ENCODE measurements at places on chromosomes 7 and 10.

- DNase-seq, result no peak
Measured at GRCh38 chr7:36232971-36233550, 80.0 kb downstream of the EEPD1 start.

- DNase-seq, result no peak
Measured at GRCh38 chr7:129643550-129644170, 32.1 kb downstream of the NRF1 start.

DNA sequence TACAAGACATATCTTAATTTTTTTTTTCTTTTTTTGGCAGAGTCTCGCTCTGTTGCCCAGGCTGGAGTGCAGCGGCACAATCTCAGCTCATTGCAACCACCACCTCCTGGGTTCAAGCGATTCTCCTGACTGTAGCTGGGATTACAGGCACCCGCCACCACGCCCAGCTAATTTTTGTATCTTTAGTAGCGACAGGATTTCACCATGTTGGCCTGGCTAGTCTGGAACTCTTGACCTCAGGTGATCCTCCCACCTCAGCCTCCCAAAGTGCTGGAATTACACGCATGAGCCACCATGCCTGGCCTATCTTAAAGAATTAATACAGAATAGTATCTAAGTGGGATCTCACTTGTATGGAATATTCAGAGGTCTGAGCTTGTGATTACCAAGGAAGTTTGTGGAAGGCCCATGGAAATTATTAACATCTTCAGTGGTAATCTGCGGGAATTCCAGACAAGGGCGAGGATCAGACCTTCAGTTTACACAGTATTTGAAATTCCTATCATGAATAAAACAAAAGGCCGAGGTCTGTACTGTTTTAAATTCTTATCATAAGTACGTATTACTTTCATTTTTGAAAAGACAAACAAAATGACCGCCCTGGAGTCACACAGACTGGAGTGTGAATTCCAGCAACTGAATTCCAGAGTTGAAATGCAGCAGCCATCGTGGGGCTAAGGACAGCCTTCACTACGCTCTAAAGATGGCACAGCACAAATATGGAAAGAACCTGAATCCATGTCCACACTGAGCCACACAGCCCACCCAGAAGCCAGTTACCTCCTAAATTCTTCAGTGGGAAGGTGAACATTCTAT lies 16.7 kb downstream of the GPRIN2 start:
- peak; percentile 65 for DNase-seq

- DNase-seq, result peak; percentile 32
Measured at GRCh38 chr10:29446327-29446726, 157.5 kb downstream of the LYZL1 start.

- no peak for DNase-seq
Measured at GRCh38 chr10:100014071-100014762, 4.5 kb upstream of the DNMBP start.

DNA sequence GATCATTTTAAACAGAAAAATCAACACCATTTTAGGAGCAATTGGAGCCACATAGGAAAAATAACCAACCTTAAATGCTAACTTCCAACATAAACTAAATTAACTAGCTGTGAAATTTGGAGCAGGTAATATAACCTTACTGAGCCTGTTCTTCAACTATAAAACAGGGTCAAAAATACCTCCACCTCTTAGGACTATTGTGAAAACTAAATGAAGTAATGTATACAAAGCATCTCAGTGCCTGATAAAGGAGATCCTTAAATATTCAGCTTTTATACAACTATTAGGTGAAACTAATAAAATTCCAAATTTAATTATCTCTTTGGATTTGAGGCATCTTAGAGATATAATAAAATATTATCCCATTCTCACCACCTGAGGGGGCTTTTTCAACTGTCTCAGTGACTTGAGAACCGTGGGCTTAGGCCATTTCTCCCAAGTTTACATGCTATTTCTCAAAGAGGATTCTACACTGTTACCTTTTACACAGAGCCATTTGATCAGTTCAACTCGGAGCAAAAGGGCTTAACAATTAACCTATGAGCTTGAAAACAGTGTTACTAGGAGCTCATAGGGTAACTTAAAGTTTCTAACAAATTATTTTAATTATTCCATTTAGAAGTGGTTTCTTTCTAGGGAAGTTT lies 165.0 kb upstream of the ASAH2 start:
- DNase-seq, result no peak

GRCh38 chr10:36630267-36630666 lies 495.1 kb upstream of the ANKRD30A start:
- DNase-seq, result no peak

DNA sequence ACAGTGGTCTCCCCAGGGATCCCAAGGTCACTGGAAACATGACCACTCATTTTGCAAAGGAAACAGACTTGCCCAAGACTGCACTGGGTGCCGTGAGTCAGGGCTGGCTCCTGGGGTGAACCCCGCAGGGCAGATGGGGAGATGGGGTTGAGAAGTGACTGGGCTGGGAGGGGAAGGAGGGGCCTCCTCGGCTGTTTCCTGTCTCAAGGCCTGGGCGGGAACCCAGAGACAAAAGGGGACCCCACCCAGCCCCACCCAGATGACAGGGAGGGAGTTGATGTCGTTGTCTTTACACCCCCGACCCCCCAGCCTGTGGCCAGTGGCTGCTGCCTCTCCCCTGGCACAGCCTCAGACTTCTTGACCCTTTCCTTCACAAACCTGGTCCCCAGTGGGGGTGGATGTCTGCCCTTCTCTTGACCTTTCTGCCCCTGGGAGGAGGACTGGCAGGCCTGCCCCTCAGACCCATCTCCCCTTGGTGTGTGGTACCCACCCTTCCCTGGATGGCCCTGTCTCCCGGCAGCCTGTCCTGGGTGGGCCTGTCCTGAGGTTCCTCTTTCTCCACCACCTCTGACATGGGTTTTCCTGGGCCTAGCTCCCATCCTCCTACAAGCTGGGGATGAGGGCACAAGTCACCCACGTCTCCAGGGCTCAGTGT lies 1.4 kb downstream of the MYO1G start:
- no peak for DNase-seq

- no peak for DNase-seq
Measured at GRCh38 chr7:87220734-87221215, 1.2 kb upstream of the TMEM243 start.

DNA sequence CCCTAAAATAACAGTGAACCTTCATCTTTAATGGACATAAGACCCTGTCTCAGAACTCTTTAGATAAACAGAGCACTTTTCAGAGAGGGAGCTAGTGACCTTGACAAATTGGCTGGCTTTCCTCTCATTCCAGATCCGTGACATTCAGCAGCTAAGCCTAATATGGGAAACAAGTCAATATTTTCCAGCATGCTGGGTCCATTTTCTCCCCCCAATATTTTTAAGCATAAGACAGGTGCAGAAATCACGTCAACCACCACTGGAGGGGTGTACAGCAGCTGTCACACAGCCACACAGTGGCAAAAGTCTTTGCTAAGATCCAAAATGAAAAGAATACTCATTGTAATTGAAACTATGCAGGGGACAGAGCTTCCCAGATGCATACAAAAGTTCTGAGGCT lies 26.1 kb downstream of the LRRTM3 start:
- no peak for DNase-seq

- no peak for DNase-seq
Measured at GRCh38 chr7:137935884-137936508, 65.9 kb downstream of the CREB3L2 start.

GRCh38 chr10:35092851-35093250 lies 2.7 kb upstream of the CUL2 start:
- no peak for DNase-seq

GRCh38 chr10:33126742-33127141 lies 168.7 kb upstream of the ITGB1 start:
- DNase-seq, result no peak

GRCh38 chr10:59803714-59804113 lies 50.5 kb upstream of the MRLN start:
- no peak for DNase-seq

DNA sequence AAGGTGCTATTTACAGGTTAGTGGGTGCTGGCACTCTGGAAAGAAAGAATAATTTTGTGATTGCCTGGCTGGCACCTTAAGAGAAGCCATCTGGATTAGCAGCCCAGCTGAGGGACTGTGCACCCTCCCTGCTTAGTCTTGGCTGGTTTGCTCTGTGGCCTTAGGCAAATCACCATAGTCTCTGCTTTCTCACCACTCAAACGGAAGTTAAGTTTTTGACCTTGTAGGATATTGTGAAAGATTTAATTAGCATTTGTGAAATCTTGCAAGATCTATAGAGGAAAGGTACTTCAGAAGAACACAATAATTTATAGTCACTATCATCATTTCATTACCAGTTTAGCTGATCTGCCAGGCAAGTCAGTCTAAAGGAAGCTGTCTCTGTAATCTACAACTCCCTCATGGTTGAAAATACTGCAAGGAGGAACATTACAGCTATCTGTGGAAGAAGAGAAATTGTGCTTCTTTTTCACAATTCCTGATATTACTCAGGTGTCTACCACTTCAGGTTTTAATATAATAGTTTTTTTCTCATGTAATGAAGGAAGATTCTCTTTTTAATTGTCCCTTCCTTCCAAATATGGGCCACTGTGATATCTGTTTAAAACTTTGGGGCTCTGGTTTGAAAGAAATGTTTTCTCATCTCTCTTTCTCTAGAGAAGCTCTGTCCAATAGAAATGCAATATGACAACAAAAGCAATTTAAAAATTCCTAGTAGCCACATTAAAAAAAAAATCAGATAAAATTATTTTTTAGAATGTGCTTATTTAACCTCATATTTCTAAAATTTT lies 219.6 kb downstream of the PTEN start:
- DNase-seq, result no peak

DNA sequence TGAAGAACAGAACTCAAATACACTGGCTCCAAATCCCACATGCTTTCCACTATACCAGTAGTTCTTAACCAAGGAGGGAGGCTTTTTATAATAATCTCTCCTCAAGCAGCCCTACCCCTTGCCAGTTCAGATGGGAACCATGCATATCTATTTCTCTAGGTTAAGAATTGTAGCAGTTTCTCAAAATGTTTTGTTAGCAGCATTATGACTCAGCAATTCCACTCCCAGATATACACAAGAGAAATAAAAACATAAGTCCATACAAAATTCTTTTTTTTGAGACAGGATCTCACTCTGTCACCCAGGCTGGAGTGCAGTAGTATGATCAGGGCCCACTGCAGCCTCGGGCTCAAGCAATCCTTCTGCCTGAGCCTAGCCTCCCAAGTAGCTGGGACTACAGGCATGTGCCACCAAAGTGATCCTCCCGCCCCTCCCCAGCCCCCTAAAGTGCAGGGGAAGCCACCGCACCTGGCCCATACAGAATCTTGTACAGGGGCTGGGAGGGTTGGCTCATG lies 18.1 kb downstream of the YWHAG start:
- peak; percentile 78 for DNase-seq

DNA sequence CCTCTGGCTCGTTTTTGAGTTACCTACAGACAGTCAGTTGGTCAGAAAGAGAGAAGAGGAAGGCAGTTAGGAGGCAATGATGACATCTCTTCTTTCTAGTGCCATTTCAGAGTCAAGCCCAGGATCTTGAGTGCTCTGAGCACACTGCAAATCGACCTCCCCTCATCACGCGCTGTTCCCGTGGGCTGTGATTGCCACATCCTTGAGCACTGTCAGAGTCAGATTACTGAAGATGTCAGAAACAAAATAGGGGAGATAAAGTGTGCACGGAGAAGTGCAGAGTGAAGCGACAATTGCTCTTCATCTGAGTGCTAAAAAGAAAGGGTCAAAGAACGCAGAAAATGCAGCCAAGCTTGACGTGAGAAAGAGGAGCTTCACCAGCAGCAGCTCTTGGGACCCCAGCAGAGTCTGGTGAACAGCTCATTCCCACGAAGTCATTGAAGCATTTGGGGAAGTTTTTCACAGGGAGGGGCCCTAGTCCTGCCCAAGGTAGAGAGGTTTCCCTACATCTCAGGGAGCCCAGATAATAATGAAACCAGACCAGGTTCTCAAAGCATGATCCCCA lies 661.7 kb upstream of the AUTS2 start:
- DNase-seq, result no peak

DNA sequence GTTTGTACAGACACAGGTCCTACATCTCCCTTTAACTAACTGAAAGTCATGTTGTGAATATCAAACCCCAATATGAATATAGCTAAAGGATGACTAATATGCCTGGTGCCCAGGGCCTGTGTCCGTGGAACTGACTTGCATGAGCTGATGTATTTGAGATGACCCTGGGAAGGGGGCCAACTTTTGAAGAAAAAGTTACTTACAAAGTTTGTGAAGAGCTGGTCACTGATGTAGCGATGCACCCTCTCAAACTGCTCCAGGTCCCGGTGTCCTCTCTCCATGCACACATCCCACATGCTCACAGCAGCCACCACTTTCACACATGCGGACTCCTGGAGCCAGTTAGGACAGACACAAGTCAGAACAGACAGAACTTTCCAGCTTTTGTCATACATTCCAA lies 106.2 kb downstream of the ABCC2 start:
- DNase-seq, result peak; percentile 51

DNA sequence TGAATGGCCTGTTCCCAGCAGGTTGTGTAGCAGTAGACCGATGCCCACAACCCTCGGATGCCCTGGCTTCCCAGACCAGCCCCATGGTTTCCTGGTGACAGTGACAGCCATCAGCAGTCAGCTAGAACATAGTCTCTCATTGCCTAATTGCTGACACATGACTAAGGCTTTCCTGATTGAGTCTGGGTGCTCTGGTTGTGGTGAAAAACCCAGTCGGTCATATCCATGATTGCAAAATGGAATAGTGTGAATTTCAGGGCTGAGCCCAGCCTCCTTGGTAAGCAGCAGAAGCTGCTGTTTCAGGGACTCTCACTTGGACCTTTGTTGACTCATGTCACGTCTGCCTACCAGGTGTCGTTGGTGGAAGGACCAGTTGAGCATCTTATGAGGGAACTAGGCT lies 36.6 kb downstream of the POR start:
- peak; percentile 94 for DNase-seq

- no peak for DNase-seq
Measured at GRCh38 chr10:124971276-124971675, 29.4 kb downstream of the ZRANB1 start.

- no peak for DNase-seq
Measured at GRCh38 chr10:102485093-102485784, 17.3 kb downstream of the ACTR1A start.

- DNase-seq, result no peak
Measured at GRCh38 chr7:27616914-27617548, 45.7 kb downstream of the HIBADH start.

DNA sequence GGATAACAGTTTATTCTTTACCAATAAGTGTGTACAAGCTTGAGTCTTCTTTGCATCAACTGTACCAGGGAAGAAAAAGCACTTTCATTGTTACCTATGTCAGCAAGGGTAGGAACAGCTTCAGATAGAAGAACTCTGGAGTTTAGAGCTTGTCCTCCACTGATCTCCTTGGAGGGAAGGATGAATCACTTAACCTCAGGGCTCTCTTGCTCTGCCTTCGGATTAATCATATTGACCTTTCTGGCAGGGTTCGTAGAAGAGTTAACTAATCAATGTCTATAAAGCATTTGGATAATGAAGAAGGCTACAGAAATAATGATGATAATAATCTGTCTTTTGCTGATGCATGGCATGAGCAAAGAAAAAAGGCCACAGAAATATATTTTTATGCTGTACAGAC lies 339.5 kb upstream of the TPK1 start:
- DNase-seq, result no peak

DNA sequence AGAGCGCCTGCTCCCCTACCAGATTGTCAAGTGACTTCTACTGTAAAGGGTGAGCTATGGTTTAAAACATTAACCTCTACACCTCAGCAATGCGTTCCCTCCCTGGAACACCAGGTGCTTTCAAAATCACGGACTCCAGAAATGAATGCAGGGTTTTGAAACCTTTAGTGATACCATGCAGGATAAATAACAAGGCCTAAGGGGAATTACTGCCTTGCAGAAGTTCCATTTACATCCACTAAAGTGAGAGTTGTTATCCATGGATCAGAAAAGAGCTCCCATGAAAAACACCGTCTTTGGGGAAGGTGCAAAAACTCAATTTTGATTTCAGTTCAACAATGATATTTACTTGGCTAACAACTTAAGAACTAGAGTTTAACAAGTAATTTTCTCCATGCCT lies 4.0 kb downstream of the FZD8 start:
- DNase-seq, result no peak
